Aortic smooth muscle cell (primary cell): ENCODE measurements at places on chromosomes 11 and 22. TPM values are rescaled to one million over a fixed set of nuclear protein-coding genes. Genes with fewer than 3 reads are reported as not detected.

Gene OR5B21
- not detected in 2 replicates for total RNA-seq

Gene PANX2
- 0.79 and 1.1 TPM in 2 replicates for total RNA-seq

Gene PIWIL4
- total RNA-seq = 2.6 and 3.0 TPM in 2 replicates

Gene RASD2
- total RNA-seq = 0.12 and 0.92 TPM in 2 replicates

Gene NKAPD1
- total RNA-seq = 18.0 and 18.7 TPM in 2 replicates
